ENCODE measurements at places on chromosomes 11 and 22. TPM values are rescaled to one million over a fixed set of nuclear protein-coding genes. Genes with fewer than 3 reads are reported as not detected.

Gene OR51V1
- total RNA-seq: not detected

- no peak for DNase-seq
These were observed 30.1 kb downstream of the ARHGAP8 start for GRCh38 chr22:44782363-44782963.

- DNase-seq: peak; percentile 50
These were observed 754 bp downstream of the NUP50 start for GRCh38 chr22:45164270-45165088.

Gene SCT
- not detected for total RNA-seq

Gene KRTAP5-8
- not detected for total RNA-seq

Gene SLC6A5
- not detected for total RNA-seq

GRCh38 chr11:111456859-111457730, 55.1 kb downstream of the BTG4 start:
- DNase-seq: peak; percentile 17

GRCh38 chr11:113497066-113497910, 22.1 kb upstream of the DRD2 start:
- DNase-seq: no peak

Gene ADM2
- 4.1 TPM for total RNA-seq

DNA sequence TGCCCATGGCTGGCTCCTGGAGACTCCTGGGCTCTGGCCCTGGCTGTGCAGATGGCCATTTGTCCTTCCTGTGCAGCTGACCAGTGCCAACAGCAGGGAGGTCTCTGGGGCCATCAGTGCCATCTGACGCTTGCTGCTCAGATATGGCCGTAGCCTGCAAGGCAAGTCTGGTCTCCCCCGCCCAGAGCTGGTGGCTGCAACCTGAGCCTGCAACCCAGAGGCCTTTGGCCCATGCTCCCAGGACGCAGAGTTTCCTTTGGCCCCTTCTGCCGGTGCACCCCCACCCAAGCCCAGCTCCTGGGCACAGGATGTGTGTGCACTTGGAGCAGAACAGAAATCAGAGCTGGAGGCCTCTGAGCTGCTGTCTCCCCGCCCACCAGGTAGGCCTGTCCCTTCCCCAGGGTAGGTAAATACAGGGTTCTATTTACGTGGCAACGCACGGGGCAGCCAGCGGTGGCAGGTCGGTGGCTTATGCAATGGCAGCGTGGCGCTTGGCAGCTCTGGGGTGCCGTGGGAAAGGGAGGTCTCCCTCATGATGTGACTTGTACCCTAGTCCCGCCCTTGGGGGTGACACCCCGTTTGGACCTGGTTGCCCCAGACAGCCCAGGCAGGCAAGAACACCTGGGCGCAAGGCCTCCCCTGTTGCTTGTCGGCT, 21.0 kb upstream of the MYEOV start:
- no peak for DNase-seq

- peak; percentile 99 for DNase-seq
These were observed 5.2 kb downstream of the SBF1 start for GRCh38 chr22:50469377-50470305.

DNA sequence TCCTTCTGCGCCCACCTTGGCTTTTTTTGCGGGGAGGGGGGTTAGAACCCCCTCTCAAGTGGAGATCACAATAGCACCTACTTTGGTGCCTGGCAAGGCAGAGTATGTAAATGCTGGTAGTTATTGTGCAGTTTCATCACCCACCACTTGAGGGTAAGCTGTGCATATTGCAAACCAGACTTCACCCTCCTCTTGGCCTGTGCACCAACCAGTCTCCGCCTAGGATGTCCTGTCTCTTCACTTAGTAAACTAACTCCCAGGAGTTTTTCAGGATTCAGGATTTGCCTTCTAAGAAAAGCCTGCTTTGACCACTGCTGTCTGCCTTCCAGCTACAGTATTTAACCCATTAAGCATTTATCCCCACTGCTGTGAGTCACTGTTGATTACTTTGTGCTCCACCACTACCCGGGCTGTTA, 2.0 kb upstream of the UBXN1 start:
- DNase-seq: peak; percentile 71

Gene IGLL1
- total RNA-seq: not detected

- DNase-seq: peak; percentile 49
These were observed 330.2 kb upstream of the B3GAT1 start for GRCh38 chr11:134742224-134742612.

DNA sequence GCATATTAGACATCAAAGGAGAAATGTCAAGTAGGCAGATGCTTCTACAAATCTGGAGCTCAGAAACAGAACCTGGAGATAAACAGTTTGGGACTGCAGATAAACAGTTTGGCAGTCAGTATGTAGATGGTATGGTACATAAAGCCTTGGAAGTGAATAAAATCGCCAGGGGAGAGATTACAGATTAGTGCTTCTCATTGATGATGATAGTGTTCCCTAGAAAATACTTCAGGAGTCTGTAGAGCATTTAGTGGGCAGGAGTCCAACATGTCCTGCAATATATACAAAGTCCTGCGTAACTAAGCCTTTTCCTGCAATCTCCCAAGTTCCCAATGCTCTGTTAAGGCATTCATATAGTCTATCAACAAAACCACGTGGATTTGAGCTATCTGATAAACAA, 35.2 kb downstream of the NARS2 start:
- DNase-seq: no peak

Gene OR8G5
- not detected for total RNA-seq

Data from activated CD8-positive, alpha-beta T cell treated with anti-CD3 and anti-CD28 coated beads, Interleukin-2, amount 10 ng/mL, durations not matched to agents 7 days and 5 days (primary cell).